Stimulated activated CD8-positive, alpha-beta memory T cell treated with anti-CD3 and anti-CD28 coated beads, Interleukin-15, amount 100 ng/mL, for 24 hours (primary cell): ENCODE measurements at places on chromosomes 5 and 9.

GRCh38 chr9:4822057-4822456 lies 29.3 kb downstream of the RCL1 start:
- no peak for DNase-seq

DNA sequence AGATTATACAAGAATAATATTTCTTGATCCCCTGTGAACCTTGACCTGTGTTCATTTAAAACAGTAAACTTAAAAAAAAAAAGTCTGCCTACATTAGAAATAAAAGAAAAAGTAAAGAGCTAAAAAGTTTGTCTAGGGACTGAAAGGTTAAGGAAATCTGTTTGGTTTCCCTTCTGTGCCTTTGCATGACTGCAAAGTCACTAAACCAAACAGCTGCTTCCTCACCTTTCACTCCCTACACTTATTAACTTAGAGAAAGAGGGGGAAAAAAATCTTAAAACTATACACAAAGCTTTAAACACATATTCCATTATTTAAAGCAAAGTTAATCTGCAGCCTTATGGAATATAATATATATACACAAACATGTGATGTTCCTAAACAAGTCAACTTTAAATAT lies 65.1 kb downstream of the ZFR start:
- DNase-seq, result no peak

- DNase-seq, result no peak
Observed at GRCh38 chr9:102700936-102701335, 294.2 kb upstream of the CYLC2 start.

DNA sequence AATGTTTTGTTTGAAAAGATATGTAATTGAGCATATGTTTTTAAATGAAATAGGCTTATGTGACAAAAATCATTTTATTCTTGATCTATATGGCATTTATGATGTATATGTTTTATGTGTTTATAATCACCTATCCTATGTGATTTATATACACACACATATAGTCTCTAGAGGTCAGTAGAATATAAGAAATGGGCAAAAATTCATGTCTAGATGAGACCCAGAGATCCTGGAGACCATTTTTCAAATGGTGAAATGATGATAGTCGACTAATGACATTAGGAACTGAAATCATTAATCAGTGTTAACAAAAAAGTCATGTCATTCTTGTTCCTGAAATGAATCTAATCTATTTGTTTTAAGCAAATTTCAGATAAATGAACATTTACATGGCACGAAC lies 709.2 kb upstream of the WWC1 start:
- DNase-seq, result no peak

DNA sequence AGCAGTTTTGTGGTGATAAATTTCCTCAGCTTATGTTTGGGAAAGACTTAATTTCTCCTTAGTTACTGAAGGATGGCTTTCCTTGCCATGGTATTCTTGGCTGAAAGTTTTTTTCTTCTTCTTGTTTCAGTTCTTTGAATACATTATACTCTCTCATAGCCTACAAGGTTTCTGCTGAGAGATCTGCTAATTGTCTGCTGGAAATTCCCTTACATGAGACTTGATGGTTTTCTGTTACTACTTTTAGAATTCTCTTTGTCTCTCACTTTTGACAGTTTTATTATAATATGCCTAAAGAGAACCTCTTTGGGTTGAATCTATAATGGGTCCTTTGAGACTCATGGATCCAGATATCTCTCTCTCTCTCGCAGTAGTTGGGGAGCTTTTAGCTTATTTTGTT lies 693.6 kb downstream of the PRELID2 start:
- DNase-seq, result no peak

- no peak for DNase-seq
Observed at GRCh38 chr5:33212439-33212838, 228.3 kb upstream of the TARS1 start.

DNA sequence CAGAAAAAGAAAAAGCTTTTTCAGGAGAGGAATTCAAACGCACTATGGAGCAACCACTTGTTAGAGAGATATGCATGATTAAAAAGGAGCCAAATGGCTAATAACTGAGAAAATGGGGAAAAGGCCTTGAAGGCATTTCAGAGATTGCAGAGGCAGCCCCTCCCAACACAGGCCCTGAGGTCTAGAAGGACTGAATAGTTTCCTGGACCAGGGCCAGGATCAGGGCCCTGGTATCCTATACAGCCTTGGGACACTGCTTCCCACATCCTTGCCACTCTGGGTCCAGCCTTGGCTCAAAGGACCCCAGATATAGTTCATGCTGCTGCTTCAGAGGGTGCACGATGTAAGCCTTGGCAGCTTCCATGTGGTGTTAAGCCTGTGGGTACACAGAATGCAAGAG lies 20.7 kb upstream of the FEM1C start:
- no peak for DNase-seq

DNA sequence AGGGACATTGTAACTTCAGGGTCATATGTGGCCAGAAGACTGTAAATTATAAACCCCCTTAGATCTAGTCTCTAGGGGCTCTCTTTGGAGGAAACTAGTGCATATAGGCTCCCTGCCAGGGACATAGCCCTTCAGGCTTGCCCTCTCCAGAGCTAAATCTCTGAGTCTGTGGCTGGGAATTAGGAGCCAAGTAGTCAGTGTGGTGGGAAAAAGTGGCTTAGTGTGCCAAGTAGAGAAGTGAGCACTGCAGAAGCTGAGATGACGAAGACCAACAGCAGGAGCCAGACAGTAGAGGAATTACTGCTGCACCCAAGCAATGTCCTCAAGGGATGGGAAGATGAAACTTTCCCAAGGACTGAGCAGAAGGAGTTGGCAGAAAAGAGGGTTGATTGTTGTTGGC lies 71.2 kb downstream of the CWC27 start:
- no peak for DNase-seq

DNA sequence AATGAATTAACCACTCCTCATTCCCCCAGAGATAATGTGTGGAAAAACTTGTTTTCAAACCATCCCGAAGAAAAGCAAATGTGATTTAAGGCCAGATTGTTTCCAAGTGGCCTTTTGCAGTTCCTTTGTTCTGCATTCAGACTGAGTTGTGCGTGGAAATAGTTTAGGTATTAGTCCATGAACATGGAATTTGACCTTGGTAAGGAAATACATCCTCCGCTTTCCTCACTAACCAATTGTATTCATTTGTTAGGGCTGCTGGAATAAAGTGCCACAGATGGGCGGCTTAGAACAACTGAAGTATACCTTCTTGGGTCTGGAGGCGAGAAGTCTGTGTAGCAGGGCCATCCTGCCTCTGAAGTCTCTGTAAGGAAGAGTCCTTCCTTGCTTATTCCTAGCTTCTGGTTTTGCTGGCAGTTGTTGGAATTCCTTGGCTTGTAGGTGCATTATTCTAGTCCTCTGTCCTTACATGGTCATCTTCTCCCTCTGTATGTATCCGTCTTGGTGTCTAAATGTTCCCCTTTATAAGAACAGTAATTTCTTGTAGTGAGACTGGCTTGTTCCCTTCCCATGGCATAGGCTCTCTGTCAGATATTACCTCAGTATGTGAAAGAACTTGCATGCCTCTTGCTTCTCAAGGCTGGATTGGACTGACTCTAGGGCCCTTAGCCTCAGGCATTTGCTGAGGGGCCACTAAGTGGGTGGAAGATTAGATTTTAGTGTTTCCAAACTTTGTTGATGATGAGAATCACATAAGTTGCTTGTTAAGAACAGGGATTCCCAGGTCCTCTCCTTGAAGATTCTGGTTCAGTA lies 53.9 kb downstream of the RAI14 start:
- no peak for DNase-seq

DNA sequence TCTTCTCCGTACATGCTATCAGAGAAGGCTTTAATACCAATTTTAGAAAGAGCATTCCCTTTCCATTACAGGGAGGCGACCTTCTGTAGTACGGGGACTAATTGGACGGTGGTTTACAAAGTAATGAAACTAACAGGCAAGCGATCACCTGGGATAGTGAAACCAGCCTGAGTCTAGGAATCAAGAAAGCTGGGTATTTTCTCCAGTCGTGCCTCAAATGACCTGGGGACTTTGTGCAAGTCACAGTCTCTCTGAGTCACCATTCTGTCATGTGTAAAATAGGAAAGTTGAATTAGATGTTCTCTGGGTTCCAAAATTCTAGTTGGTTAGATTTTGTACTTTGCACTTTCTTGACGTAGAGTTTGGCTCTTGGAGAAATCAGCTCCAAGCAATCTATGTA lies 22.7 kb upstream of the SSBP2 start:
- no peak for DNase-seq

DNA sequence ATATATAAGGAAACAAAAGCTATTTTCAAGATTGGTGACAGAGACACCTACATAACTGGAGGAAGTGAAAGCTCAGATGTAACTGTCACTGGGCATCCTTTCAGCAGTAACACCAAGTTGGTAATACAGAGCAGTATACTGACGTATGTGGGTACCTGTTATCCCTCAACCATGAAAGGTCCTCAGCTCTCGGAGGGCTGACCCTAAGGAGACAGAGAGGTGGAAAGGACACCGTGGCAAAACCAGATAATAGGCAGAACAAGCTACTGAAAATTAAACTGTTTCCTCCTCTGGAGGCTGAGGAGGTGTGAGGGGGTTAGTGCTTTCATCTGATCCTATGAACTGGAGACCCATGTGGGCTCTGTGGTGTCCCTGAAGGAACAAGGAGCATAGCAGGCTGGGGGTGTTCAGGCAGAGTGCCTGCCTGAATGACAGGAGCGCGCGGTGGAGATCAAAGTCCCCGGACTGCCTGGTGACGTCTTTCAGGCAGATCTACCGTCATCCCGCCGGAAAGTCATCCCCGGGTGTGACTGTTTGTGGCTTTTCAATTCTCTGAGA lies 130.2 kb upstream of the FSTL4 start:
- no peak for DNase-seq

GRCh38 chr5:172776235-172776594 lies 5.2 kb upstream of the DUSP1 start:
- DNase-seq, result no peak

DNA sequence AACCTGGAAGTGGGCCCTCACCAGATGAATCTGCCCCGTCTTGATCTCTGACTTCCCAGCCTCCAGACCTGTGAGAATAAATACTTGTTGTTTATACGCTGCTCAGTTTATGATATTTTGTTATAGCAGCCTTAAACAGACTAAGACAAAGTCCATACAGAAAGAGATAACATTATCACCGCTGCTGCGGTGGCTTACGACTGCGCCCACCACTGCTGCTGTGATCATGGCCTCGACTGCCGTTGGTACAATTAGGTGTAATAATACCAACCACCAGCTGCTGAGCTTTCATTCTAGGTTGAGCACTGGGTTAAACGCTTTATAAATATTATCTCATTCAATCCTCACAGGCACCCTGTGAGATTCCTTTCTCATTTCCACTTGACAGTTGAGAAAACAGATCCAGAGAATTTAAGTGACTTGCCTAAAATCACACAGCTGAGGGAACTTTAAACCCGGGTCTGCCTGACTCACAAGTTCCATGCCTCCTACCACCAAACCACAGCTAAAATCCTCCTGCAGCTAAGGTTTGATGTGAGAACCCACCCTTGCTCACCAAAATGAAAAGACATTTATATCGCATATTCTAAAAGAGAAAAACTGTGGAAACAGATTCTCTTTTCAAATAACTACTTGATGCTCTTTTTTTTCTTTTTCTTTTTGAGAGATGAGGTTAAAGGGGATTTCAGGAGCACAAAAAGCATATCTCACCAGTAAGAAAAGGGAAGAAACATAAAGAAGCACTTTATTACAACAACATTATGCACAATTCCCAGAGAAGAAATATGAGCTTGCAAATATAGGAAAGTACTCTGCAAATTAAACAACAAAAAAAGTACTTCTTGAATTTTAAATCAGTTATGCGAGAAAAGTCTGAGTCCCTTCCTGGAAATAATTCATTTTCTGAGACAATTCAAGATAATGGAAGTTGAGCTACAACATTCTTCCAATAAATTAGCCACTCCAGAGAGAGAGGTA lies 23.9 kb downstream of the GOLM1 start:
- DNase-seq, result no peak
